GOT3 (cell line): ENCODE measurements at places on chromosomes 7 and 10.

GRCh38 chr7:108030516-108030915, 27.6 kb upstream of the LAMB1 start:
- no peak for DNase-seq

DNA sequence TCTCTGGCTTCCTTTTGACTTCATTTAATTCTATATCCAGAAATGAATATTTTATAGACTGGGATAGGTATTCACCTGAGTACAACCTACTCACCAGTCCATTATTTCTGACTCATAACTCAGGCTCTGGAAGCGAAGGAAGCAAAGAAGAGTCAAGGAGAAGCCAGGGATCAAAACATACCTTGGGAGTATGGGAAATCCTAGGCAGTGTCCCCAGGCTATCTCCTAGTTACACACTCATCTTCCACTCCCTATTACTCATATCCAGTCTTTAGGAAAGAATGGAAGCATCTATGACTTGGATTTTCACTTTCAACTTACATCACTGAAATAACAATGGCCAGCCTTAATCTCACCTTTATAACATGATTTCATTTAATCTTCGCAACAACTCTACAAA, 40.9 kb upstream of the ELAPOR2 start:
- DNase-seq, result no peak

- DNase-seq, result no peak
Observed at GRCh38 chr10:131651674-131652437, 249.0 kb upstream of the PPP2R2D start.

GRCh38 chr7:71652510-71652909, 520.6 kb downstream of the GALNT17 start:
- no peak for DNase-seq

DNA sequence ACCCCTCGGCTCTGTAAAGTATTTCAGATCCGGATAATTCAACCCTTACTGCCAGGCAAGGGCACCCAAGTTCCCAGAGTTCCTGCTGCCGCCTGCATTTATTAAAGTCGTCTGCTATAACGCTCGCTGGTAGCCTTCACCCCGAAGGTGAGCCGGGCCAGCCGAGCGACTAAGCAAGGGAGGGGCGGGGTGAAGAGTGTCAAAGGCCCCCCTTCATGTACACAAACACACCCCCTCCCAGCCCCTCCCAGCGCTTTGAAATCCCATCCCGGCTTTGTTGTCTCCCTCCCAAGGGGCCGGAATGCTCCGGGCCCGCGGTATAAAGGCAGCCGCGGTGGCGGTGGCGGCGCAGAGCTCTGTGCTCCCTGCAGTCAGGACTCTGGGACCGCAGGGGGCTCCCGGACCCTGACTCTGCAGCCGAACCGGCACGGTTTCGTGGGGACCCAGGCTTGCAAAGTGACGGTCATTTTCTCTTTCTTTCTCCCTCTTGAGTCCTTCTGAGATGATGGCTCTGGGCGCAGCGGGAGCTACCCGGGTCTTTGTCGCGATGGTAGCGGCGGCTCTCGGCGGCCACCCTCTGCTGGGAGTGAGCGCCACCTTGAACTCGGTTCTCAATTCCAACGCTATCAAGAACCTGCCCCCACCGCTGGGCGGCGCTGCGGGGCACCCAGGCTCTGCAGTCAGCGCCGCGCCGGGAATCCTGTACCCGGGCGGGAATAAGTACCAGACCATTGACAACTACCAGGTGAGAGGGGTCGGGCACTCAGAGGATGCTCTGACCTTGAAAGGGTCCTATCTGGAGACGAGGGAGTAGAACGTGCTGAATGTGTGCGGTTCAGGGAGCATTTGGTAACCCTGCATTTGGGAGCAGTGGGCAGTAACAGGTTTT, at the start of gene DKK1:
TSS of gene DKK1 (plus strand) at position 349 of the 889 bp plus-strand sequence. CDS start at position 503, 154 bp downstream.
- peak; percentile 59 for DNase-seq

DNA sequence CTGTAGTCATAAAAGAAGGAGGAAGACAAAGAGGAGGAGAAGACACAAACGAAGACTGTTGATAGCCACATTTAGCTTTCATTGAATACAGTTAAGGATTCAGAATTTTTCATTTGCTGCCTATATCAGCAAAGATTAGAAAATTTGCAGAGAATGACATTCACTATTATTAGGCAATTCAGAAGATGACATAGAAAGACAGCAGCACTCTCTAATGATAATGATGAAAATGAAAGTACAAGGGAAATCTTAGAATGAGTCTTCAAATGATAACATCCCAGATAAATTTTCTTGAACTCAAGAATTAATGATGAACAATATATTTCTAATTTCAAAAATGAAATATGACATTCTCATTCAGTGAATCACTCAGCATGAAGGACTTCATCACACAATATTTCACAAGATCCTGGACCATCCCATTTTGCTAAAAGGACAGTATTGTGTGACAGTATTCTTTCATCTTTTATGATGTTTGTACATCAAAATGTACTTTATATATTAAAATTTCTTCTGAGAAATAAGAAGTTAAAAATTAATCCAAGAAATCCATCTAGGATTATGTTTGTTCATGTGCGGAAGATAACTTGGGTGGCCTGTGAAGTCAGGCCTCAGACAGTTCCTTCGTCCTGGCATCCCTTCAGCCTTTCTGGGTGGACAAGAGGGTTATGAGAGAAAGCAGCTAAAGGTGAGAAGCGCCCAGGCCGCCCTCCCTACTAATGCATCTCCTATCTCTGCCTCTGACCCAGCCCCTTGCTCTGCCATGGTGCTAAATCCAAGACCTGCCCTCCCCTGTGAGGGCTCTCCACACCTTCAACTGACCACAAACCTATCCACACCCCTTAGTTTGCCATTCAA, 47.4 kb upstream of the CAMK2B start:
- no peak for DNase-seq

- no peak for DNase-seq
Observed at GRCh38 chr10:29622382-29622922, 12.3 kb downstream of the SVIL start.

DNA sequence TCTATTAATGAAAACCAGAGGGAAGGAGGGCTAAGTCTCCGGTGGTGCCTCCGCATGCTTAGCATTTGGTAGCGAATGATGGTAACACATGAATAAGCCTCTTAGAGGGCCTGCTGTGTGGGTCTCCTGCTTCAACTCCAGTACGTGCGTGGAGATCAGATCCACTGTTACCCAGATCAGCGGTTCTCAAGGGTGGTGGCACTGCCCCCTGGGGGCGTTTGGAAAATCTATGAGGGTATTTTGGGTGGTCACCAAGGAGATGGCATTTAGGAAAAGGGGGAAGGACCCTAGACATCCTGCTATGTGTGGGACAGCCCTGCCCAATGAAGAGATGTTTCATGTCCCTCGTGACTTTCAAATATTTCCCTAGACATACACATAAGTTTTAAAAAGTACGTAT, 57.1 kb upstream of the TM9SF3 start:
- no peak for DNase-seq
